Fibroblast of pulmonary artery (primary cell): ENCODE measurements at places on chromosomes 3 and 15.
A peak's percentile ranks its signal among the peaks of the same experiment; 100 is the strongest.

- no peak for DNase-seq
These were observed 1.7 kb downstream of the B3GNT5 start for GRCh38 chr3:183254487-183255347.

GRCh38 chr3:123421353-123422174 is 27.3 kb downstream of the ADCY5 start:
- DNase-seq: peak; percentile 14

GRCh38 chr3:72368331-72368975 is 479.8 kb downstream of the SHQ1 start:
- no peak for DNase-seq

GRCh38 chr3:133464573-133464972 is 64.7 kb downstream of the BFSP2 start:
- DNase-seq: peak; percentile 68

GRCh38 chr15:25764980-25765735 is 98.0 kb downstream of the ATP10A start:
- no peak for DNase-seq

DNA sequence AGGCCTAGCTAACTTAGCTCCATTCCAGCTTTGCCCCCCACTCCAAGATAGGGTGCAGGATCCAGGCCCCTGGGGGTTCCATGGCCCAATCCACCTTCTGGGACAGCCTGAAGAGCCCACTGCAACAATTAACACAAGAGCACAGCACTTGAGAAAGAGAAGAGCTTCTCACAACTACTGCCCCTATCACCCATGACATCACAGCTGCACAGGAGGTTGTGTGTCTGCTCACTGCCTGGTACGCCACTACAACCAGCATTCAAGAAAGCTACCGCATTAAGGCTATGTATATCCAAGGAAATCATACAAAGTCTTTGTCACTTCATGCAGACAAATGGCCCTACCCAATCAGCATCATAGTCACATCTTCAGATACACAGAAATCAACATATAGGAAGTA is 62.0 kb downstream of the MYO5A start:
- no peak for DNase-seq

- DNase-seq: peak; percentile 74
These were observed 10.7 kb upstream of the SPTBN5 start for GRCh38 chr15:41904541-41905005.

- no peak for DNase-seq
These were observed 291.0 kb downstream of the CLSTN2 start for GRCh38 chr3:140225996-140226395.

GRCh38 chr3:179247289-179248015 is 3.5 kb downstream of the KCNMB3 start:
- DNase-seq: peak; percentile 14

GRCh38 chr3:47527952-47528725 is 14.6 kb upstream of the ELP6 start:
- no peak for DNase-seq

- DNase-seq: peak; percentile 3
These were observed 46.0 kb downstream of the TEX9 start for GRCh38 chr15:56411122-56411749.

DNA sequence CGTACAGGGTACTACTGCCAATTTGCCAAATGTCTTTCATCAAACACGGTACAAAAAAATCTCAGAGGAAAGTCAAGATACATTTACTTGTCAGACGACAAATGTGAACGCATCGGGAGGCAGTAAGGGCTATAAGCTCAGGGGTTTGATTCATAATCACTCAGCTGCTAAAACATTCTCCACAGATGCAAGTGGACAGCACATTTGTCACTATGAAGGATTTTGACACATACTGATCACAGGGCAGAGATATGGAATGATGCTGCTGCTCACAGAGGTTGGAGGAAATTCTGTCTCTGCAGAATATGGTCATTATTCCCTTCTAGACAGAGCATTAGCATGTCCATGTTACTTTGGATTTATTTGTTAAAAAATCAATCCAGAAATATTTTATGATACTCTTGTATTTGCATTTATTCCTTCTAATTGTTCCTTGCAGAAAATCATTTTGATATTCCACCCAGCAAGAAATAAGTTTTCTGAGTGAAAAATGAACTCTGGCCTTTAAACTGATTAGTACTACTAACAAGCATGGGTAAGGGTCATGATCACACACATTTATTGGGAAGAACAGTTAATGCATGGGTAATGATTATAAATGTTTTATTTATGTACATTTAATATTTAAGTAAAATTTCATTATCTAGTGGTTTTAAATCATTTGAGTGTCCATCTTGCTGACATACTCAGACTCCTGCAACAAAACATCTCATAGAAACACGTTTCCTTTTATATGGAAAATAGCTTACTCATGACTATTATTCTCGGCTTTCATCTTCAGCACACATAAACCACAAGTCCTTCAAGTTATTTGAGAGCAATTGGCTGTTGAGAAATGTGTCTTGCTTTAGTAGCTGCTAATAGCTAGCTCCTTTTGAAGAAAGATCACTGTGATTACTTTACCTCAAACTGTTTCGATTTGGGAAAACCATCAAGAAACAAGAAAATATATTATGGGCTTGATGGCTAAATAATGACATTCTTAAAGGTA is 559.3 kb downstream of the MECOM start:
- peak; percentile 69 for DNase-seq
